Naive thymus-derived CD8-positive, alpha-beta T cell (primary cell): ENCODE measurements at places on chromosomes 16 and 17.

DNA sequence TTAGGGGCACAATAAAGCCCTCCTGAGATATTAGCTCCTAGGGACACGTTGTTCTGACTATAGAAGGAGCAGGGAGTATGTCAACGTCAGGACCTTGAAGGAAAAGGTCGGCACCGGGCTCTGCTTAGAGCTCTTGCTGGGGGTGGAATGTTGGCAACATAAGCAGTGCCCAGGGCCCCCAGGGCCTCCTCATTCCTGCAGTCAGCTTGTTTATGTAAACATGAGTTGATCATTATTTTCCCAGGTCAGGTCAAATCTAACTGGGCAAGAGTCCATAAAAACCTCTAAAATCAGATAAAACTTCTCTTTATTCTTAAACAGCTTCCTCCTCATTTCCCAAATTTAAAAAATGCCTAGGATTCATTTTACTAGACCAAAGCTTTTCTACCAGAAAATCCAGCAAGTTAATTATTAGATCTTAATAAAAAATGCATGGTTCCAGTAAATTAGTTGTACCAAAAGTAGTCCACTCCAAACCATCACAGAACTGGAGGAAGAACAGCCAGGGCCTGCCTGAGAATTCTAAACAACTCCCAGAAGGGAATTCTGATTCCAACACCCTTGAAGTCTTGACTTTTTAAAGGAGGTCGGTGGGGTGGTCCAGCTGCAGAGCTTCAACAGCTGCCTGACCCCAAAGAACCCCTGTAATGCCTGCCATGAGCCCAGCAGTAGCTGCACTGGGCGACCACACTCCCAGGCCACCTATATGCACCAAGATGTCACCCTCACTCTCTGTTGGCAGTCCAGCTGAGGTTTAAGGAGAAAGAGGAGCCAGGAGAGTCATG lies 54.3 kb downstream of the AMFR start:
- DNase-seq, result no peak

- no peak for DNase-seq
Measured at GRCh38 chr17:5164436-5164835, 27.2 kb downstream of the ZNF594 start.

- DNase-seq, result no peak
Measured at GRCh38 chr17:69405096-69405495, 9.4 kb upstream of the MAP2K6 start.

GRCh38 chr16:67169642-67170167 lies 633 bp upstream of the NOL3 start:
- peak; percentile 40 for DNase-seq

GRCh38 chr16:25093208-25094061 lies 18.1 kb upstream of the LCMT1 start:
- no peak for DNase-seq

DNA sequence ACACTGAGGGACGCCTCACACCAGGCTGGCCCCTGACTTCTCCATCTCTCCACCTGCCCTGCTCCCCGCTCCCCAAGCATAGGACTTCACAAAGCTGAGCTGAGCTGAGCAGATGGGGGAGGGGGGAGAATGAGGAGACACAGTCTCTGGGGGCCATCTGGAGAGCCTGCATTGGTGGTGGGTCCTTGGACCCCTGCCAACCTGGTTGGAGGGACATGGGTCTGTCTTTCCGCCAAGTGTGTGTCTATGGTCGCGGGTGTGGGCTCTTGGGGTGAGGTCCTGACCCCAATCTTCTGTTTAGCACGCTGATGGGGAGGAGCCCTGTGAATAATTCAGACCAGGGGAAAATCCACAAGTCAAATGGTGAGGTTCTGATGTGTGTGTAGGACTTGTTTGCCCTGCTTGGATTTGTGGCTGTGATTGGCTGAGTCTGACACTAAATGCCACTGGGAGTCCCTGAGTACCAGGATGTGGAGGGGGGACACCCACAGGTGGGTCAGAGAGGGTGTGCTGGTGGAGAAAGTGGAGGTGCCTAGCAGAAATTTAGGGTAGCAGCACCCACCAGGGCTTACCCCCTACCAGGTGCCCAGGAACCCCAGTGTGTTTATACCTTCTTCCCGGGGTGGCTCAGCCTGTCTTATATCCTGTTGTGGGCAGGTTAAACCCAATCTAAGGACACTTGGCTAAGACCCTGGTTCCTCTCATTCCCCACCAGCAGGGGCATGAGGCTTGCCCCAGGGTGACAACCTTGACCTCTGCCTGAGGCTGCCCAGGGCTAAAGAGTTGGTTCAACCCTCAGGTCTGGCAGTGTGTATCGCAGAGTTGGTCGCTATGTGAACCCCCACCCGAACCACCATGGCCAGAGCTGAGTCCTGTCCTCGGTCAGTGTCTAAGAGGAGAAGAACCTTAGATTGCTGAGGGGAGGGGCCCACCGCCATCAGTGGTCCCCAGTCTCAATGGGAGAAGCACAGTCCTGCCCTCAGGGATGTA lies 2.1 kb downstream of the FMNL1 start:
- peak; percentile 43 for DNase-seq

DNA sequence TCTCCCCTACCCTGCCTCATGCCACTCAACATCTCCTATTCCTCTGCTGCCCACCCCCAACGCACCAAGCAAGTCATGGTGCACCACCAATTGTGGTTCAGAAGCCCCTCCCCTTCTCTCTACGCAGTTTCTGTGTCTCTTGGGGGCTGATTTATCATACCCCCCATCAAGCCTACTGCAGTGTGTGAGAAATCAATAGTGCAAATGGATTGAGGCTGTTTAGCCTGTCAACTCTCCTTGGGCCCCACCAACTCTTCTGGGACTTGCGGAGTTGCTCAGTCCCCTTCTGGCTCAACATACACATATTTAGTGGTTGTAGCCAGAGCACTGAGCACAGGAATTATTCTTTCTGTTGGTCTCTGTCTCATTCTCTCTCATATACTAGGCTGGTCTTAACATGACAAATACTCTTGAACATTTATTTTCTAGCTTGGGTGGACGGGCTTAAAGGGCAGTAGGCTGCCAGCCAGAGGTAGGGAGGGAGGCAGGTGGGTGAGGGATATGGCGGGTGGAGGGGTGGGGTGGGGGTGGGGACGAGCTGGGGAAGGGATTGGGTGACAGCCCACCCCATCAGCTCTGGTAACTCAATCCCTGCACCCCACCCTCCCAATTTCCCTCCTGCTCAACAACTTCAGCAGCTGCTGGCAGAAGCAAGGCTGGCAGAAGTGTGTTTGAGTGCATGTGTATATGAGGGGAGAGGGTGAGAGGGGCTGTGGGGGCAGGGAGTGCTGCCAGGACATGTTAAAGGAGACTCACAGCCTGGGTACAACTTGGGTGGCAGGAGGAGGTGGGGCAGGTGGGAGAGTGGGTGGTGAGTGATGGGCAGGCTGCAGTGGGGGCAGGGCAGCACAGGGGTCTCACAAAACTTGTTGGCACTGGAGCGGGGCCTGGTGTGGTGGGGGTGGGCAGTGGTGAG lies 4.9 kb downstream of the RARA start:
- DNase-seq, result no peak

GRCh38 chr17:8729421-8729820 lies 15.2 kb downstream of the CCDC42 start:
- DNase-seq, result no peak

DNA sequence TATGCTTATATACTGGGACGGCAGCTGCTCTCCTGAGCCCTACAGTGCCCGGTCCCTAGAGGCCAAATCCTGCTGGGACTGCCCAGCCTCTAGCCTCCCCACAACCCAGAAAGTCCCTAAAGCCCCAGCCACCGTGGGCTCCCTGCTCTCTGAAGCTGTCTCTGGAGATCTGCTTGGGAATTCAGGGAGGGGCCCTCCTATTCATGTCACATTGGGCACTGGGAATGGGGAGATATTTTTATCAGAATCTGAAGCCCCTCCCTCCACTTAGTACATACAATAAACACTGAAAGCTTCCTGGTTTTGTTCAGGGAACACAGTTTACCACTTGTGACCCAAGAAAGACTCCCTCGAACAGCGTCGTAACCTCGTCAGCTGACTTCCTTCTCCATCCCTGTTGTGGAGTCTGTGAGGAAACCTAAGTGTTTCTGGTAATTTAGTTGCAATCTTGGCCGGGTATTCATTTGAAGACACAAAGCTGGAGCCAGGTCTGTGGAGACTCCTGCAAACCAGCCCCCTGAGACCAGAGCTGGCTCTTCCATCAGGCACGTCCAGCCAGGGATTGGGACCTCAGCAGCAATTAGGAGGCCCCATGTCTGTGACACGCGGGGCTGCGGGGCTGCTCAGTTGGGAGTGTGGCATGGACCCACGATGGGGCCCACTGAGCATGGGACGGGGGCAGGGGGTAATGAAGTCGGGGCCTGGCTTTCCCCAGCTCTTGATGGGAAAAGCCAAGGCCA lies 38.5 kb downstream of the PGS1 start:
- DNase-seq, result no peak

GRCh38 chr17:42720996-42721583 lies 23.8 kb downstream of the EZH1 start:
- peak; percentile 17 for DNase-seq

- DNase-seq, result no peak
Measured at GRCh38 chr17:74353446-74354060, 8.1 kb downstream of the BTBD17 start.

DNA sequence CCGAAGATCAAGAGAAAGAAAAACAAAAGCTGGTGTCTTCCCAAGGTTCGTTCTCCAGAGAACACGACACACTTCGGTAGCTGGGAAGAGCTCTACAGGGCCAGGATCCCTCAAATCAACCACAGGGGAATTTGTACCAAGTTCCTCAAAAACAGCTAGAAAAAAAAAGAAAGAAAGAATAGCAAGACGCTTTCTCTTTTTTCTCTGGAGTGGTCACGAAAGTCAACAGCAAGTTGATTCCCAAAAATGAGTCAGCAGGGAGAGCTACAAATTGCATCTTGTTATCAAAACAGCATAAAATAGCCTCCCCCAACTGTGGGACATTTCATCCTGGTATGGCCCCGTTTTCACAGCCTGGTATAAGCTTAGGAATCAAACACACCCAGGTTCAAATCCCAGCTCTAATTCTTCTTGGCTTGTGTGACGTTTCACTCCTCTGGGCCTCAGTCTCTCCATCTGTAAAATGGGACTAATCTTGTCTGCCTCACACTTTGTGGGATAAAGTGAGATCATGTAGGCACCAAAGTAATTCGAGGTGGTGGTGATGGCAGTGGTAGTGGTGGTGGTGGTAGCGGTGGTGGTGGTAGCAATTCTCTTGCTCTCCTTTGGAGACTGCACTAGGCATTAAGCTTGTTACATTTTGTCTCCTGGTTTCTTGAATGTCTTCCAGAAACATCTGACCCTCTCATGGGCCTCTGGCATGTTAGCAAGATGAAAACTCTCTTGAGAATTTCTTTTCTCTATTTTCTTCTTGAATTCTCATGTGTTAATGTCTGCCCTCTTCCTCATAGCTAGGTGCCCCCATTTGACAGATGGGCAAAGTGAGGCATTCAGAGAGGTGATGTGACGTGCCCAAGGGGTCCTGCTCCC lies 988 bp upstream of the IL21R start:
- DNase-seq, result no peak

GRCh38 chr17:14072881-14073280 lies 3.6 kb downstream of the COX10 start:
- DNase-seq, result no peak

DNA sequence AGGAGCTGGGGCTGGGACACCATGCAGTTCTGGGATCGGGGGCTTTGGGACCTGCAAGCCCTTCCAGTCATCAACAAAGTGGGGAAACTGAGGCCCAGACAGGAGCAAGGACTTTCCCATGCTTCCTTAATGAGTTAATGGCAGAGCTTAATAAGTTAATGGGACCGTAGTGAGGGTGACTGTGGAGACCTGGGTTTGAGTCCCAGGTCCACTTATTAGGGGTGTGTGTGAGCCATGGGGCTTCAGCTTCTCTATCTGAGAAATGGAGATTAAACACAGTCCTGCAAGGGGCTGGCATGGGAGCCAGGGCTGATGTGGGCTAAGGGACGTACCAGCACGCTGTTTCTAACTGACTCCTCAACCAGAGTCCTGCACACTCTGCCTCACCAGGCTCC lies 41.7 kb upstream of the NKD1 start:
- DNase-seq, result no peak

DNA sequence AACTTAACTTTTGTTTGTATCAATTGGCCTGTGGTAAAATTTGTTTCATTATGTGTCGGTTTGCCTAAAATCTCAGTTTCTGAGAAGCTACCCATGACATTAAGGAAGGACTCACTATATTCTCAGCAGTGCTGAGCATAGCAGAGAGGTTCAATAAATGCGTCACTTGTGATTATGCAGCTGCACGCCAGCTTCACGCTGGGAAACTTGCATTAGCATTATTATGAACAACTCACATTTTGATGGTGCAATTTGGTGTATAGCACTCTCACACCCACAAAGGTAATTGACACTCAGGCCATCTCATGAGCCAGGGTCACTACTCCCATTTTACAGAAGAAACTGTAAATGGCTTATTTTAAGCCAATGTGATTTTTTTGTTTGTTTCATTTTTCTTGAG lies 80.6 kb upstream of the SALL1 start:
- no peak for DNase-seq

- DNase-seq, result no peak
Measured at GRCh38 chr16:65229191-65229662, 107.4 kb upstream of the CDH11 start.

GRCh38 chr16:49472598-49472997 lies 99.0 kb downstream of the C16orf78 start:
- peak; percentile 21 for DNase-seq

- DNase-seq, result no peak
Measured at GRCh38 chr17:54347495-54347894, 524.8 kb downstream of the KIF2B start.

GRCh38 chr17:77581480-77581879 lies 377.0 kb upstream of the TNRC6C start:
- no peak for DNase-seq

DNA sequence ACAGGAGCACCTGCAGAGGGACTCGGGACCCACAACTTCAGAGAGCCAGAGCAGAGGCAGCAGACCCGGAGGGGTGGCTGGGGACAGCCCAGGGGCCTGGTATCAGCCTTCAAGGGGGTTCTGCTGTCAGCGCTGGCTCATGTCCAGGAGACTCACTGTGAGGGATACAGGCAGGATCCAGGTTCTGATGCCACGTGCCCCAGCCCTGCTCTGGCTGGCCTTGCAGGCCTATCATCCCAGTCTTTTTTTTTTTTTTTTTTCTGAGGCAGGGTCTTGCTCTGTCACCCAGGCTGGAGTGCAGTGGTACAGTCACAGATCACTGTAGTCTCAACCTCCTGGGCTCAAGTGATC lies 9.0 kb upstream of the MTSS2 start:
- DNase-seq, result no peak

DNA sequence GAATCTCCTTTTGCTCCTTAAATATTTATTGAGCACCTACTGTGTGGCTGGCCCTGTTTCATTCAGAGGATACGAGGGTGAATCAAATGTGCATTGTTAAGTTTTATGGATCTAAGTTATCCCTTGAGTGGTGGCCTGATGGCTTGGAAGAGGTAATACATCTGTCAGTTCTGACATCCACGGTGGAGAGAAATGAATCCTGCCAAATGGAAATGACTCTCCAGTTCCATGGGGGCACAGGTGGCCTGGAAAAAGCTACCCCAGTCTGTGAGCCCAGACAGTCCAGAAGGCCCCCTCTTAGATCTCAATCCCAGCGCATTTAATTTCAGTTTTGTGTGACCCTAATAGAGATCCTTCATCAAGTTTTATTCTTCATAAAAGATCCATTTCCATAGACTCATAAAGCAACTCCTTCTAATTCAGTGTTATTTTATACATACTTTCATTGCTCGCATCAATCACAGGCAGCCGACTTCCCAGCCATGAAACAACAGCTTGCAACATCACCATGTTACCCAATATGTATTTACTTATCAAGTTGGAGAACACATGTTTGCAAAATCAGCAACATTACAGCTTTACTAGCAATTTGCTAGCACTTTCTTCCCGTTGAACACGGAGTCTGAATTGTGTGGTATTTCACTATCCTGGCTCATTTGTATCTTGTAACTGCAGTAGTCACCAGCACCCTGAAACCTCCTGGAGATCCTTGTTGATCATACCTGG lies 334.8 kb upstream of the HSBP1 start:
- no peak for DNase-seq
